HEK293T (cell line): ENCODE measurements at places on chromosomes 11 and 22.

DNA sequence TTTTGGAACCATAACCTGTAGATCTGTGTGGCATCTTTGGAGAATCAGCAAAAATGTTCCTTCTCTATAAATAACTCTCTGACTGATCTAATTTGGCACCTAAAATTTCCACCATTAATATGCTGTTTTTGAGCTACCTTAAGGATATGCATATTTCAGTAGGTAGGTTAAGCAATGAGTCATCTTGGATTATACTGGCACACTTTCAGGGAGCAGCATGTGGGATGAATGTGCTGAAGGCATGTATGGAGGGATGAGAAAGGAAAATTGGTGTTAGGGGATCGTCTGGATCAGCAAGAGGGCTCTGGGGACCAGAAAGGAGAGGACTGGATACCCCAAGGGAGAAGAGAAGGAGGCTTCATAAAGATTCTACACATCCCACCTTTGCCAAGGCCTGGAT is 44.6 kb upstream of the ELF5 start:
- no peak for DNase-seq

DNA sequence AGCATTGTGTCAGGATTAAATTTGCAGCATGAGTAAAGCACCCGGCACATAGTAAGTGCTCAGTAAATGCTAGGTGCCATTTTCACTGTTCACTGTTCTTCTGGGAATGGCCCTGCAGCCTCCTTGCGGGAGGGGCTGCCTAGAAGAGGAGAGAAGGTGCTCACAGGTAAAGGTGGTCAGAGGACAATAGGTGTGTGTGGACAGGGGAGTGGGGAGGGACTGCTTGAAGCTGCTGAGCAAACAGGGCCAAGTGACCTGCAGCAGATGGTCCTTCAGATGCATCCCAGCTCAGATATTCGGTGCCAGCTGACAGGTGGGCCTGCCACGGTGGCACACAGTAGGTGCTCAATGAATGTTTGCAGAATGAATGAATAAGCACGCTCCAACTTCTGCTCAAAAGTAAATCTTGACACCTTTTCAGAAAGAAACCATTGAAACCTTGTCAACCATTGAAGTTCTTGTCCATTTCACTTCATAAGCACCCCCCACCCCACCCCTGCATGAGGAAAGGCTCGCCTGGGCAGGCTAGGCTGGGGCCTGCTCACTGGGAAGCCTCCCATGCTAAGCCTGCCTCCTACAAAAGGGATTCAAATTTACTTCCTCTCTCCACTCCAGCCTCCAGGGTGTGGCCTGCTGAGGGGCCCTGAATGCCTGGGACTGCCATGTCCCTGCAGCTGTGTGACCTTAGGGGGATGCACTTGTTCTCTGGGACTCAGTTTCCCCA is 1.6 kb downstream of the KIAA0930 start:
- no peak for DNase-seq

- no peak for DNase-seq
These were observed 165.6 kb downstream of the ETS1 start for GRCh38 chr11:128421577-128422330.

DNA sequence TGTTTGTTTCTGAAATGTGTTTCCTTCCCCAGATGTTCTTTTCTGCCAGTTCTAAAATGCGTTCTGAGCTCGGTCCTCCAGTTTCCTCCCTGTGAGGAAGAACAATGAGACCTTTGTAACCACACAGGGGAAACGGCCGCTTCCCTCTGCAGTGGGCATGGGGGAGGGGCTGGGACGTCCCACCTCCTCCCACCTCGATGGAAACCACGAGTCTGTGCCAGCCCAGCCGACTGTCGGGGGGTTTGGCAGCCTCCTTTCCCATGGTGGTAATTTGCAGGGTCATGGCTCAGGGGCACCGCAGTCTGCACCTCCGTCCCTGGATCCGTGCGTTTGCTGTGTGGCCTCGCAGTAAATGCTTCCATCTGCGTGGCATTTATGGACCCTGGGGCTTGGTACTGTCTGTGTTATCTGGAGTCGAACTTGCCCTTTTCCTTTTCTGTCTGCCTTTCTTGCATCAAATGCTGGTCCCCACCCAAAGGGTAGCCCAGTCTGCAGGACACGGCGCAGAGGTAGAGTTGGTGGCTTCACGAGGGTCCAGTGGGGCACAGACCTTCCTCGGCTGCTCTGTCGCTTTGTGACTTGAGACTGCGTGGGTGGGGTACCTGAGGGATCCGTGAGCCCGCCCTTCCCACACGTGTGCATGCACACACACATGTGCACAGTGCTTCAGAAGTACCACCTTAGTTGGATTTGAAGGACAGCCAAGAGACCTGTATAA is 16.1 kb downstream of the LRP5 start:
- DNase-seq: no peak

DNA sequence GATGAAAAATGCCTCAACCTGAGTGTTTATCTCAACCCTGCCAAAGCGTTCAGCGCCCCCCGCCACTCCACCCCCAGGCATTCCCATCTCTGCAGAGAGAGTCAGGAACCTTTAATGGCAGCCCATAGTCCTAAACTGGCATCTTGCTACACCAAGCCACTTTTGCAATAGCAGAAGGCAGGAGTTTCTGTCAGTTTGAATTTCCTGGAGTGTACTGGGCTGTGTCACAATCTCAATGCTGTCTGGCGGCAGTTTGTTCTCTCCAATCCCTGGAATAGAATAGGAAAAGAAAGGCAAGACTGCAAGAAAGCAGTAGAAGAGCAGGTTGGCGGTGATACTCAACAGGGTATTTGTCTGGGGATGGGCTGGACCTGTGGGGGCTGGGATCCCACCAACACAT is 32.9 kb upstream of the FLI1 start:
- no peak for DNase-seq

DNA sequence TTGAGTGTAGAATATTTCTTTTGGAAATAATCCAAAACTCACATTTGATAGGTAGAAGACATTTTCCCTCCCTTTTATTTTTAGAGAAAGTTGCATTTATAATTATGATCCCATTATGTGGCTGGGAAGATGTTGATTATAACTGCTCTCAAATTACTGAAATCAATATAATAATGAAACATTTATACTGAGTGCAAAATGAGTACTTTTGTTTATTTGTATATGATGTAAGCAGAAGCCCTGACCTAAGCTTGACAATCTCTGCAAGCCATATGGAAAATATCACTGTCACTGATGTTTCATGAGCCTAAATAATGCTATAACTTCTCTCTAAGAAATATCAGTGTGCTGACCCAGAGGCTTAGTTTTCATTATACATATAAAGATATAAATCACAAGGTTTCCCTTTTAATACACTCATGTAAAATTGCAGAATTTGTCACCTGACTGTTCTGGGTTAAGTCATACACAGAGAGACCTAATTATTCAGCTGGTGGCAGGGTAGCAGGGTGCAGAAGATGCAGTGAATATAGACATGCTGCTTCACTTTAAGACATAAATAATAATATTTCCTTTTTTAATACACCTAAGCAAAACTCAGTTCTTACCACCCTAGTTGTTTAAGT is 99.2 kb downstream of the BBOX1 start:
- no peak for DNase-seq

GRCh38 chr11:102589047-102589459 is 36.1 kb downstream of the MMP20 start:
- no peak for DNase-seq

DNA sequence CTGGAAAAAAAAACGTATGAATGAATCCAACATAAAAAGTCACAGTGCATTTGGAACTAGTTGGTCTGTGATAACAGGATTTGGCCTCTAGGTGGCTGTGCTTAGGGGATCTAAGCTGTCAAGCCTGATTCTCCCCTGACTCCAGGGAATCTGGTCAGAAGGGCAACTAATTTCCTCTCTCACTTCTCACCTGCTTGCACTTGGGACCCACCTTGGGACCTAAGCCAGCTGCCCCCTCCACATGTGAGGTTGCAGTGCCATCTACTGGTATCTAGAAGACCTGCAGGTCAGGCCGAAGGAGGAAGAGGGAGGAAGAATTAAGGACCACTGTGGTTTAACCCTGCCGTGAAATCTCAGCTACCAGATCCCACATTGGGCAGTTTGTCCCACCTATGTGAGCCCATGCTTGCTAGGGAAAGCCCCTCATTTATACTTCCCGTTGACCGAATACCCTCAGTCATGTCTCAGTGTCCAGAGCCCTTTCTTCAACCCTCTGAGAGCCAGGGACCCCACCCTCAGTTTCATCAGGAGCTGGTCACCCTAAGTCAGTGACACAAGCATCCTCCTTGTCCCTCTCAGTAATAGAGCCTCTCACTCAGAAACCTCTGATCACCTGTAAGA is 33.2 kb upstream of the CAVIN3 start:
- DNase-seq: peak; percentile 68

- no peak for DNase-seq
These were observed 57.0 kb downstream of the BCR start for GRCh38 chr22:23237201-23237798.

- DNase-seq: peak; percentile 6
These were observed at the start of gene CLDN5 for GRCh38 chr22:19524170-19525115. TSS of gene CLDN5 (minus strand) at chr22:19524410. CDS start at chr22:19524255, 155 bp downstream.

DNA sequence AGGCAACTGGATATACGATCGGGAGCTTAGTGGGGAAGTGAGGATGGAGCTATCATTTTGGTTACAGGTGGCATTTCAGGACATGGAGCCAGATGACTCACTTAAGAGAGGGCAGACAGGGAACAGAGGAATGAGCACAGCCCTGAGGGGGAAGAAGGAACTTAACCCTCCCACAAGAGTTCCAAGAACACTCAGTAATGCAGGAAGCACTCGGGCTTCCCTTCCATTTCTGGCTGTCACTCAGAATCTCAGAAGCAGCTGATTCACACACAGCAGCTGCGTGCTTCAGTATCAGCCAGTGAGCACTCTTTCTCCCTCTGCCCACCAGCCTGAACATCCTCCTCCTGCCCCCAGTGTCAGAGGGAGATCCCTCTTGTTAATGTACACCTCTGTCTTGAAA is 34.8 kb downstream of the EFCAB6 start:
- no peak for DNase-seq

- no peak for DNase-seq
These were observed 10.0 kb upstream of the TMEM191C start for GRCh38 chr22:21457023-21457787.

- no peak for DNase-seq
These were observed 17.1 kb downstream of the MAFF start for GRCh38 chr22:38218661-38219622.

DNA sequence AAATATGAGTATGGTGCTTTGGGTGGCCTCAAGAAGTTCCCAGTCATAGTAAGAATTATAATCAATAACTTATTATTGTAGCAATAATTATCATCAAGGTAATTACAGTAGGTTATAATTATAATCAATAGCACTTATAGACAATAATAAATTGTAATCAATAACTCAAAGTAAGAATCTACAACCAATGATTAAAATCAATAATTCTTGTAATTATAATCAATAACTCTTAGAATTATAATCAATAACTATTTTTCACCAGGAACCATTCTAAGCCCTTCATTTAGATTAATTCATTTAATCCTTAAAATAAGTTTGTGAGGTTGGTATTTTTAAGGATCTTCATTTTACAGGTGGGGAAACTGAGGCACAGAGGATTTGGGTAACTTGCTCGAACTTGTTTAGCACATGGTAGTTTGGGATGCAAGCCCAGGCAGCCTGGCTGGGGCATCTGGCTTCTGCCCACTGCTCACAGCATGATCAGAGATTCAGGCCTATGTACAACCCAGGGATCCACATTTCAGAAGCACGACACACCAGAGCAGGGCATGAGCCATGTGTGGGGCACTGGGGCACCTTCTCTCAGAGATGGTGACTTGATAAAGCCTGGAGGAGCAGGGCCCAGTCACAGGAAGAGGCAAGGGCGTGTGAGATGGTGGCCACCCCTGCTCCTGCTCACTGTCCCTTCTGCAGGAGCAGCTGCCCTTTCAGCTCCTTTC is 46.6 kb downstream of the SLC1A2 start:
- DNase-seq: no peak

DNA sequence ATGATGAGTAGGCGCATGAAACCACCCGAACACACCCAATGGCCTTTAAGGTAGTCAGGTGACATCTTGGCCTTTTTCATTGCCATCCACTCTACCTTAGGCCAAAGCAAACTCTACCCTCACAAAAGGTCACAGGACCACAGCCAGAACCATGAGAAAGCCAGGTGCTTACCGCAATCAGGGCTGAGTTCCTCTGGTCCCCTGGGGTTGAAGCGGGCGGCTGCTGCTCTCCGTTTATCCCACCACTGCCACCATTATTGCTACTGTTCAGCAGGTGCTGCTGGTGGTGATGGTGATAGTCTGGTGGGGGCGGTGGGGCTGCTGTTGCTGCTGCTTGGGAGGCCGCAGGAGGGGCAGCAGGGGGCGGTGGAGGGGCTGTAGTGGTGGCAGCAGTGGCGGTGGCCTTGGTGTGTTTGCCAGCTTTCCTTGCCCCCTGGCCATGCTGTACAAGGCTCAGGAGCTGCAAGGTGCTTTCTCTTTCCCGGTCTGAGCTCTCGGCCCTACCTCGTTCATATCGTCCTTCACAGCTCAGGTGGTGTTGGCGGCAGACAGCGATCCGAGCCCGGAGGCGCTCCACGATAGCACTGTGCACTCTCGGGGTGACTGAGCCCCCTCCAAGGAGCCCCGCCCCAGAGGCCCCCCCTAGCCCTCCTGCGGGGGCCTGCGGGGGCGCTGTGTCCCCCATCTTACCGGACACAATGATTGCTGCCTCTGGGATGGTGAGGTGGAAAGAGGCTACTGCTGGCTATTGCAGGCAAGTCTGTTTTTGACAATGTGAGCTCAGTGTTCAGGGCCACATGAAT is 1.6 kb downstream of the MAML2 start:
- DNase-seq: no peak

- no peak for DNase-seq
These were observed 63.1 kb upstream of the CCDC90B start for GRCh38 chr11:83349296-83349695.

- no peak for DNase-seq
These were observed 108.4 kb downstream of the RPL27A start for GRCh38 chr11:8790968-8791367.

- no peak for DNase-seq
These were observed 33.2 kb downstream of the TBX1 start for GRCh38 chr22:19793661-19794310.

GRCh38 chr11:2576111-2576510 is 123.7 kb downstream of the KCNQ1OT1 start:
- no peak for DNase-seq

- DNase-seq: no peak
These were observed 187.4 kb downstream of the MYO18B start for GRCh38 chr22:25929321-25929878.
